ENCODE measurements at places on chromosomes 3 and 15.

DNA sequence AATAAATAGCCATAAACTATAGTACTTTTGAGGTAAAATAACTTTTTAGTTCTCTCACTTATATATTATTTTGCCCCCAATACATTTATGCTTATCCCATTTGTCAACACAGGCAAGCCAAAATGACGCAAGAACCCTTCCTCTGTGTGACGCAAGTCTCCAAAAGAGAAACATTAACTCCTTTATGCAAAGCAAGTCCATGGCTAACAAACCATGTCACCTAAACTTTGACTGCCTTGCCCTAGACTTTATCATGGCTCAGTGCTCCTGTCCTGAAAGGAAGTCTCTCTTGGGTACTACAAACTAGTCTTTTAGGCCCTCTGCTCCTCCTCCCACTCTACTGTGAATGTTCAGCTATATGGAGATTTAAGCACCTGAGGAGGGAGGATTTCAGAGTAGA lies 230.5 kb downstream of the UNC13C start:
- H3K4me3 ChIP-seq, result no peak overlapping the region
- DNase-seq, result no peak
- no peaks in the 10 kb centered on the region for H3K36me3 ChIP-seq
- H3K27me3 ChIP-seq, result no peaks in the 10 kb centered on the region
- no peaks in the 10 kb centered on the region for H3K4me1 ChIP-seq

DNA sequence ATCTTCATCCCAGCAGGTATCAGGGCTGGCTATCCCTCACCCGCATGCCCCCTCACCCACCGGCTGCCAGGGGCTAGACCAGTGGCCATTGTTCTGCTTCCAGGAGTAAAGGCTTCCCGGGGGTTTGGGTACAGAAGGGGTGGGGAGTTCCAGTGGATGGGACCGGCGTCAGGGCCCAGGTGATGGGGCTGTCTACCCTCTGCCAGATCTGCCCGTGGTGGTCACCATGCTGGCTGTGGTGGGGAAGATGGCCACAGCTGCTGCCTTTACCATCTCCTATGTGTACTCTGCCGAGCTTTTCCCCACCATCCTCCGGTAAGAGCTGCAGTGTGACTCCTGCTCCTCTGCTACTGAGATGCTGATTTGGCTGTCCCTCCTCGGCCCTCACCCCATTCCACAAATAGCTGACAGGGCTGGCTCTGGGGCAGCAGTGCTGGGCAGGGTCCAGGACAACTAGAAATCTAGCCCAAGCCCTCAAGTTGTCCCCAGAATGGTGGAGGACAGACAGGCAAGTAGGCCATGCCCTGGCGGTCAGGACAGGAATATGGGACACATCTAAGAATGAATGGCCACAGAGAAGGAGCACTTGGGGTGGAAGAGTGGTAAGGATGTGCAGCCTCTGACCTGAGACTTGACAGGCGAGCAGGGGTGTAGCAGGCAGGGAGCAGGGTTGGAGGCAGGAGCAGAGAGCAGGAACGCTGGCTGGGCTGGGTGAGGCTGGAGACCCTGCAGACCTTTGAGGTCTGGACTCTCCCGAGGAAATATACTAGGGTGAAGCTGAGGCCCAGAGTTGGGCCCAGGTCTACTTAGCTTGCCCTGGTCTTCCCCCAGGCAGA lies 5.8 kb upstream of the SLC22A14 start:
- no peak overlapping the region for H3K4me3 ChIP-seq
- no peak overlapping the region for H3K27ac ChIP-seq
- no peak for DNase-seq
- peaks cover 4% of the 10 kb centered on the region for H3K4me1 ChIP-seq

DNA sequence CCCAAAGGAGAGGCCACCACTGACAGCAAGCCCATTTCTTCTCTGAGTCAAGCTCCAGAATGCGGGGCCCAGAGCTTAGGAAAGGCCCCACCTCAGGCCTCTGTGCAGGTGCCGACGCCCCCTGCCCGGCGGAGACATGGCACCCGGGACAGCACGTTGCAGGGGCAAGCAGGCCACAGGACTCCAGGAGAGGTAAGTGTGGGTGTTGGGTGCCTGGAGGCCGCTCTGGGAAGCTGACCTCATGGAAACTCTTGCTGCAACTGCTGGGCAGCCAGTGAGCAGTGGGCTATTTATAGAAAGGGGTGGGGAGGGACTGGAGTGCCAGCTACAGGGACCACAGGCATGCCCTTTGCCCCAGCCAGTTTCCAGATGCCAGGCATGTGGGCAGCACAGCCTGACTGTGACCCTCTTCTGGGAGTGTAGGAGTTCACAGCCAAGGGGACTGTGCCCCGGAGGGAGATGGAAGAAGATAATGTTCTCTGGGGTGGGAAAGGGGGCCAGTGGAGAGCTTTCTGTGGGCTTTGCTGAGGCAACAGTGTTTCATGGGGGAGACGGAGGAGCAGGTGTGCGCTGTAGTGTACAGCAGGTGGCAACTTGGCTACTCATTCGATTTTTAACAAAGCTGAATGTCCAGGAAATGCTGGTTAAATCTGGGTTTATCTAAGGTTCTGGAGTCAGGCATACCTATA lies 23.7 kb downstream of the ALPK3 start:
- H3K4me3 ChIP-seq, result no peak overlapping the region
- peak; percentile 49 for DNase-seq
- H3K27ac ChIP-seq, result no peak overlapping the region
- H3K4me1 ChIP-seq, result peaks cover 7% of the 10 kb centered on the region
- no peaks in the 10 kb centered on the region for H3K36me3 ChIP-seq
- no peaks in the 10 kb centered on the region for H3K27me3 ChIP-seq

- no peaks in the 10 kb centered on the region for H3K36me3 ChIP-seq
- no peak overlapping the region for H3K27ac ChIP-seq
- no peaks in the 10 kb centered on the region for H3K27me3 ChIP-seq
Observed at GRCh38 chr3:168398371-168399025, 302.8 kb upstream of the GOLIM4 start.

DNA sequence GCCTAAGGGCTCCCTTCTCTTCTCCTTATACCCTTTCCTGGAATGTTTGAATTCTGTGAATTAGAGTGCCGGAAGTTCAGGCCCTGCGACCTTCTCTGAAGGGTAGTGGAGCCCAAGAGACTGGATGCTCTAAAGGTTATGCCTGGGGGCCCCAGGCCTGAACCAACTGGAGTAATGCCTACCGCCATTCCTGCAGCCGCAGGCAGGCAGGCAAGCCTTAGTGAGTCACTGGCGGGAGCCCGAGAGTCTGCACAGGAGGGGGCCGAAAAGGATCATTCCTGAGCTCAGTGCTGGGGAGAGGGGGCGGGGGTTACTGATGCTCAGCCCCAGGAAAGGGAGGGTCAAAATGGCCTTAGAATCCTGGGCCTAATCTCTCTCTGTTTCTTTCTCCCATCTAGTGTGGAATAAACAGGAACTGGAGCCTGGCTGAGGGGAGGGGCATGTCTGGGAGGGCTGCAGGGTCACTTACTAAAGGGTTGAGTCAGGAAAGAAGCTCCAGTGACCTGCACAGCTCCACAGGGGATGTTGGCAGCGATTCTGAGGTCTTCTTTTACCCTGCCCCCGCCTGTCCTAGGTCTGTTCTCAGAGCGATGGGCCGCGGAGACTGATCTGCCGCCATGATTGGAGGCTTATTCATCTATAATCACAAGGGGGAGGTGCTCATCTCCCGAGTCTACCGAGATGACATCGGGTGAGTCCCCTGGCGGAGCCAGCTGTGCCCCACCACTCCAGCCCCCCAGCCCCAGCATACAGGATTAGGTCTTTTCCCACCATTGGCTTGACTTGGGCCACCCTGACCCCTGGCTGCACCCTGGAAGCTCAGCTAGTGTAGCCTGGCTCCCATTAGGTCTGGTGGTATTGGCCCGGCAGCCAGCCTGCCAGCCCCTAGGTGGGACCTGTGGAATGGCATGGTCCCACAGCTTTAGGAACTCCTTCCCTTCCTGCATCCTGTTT lies 2.0 kb downstream of the AP2M1 start:
- peaks cover 27% of the 10 kb centered on the region for H3K4me1 ChIP-seq
- peak overlapping the region; percentile 87 for H3K4me3 ChIP-seq
- H3K36me3 ChIP-seq, result peaks cover 6% of the 10 kb centered on the region
- H3K27me3 ChIP-seq, result no peaks in the 10 kb centered on the region
- DNase-seq, result peak; percentile 68

DNA sequence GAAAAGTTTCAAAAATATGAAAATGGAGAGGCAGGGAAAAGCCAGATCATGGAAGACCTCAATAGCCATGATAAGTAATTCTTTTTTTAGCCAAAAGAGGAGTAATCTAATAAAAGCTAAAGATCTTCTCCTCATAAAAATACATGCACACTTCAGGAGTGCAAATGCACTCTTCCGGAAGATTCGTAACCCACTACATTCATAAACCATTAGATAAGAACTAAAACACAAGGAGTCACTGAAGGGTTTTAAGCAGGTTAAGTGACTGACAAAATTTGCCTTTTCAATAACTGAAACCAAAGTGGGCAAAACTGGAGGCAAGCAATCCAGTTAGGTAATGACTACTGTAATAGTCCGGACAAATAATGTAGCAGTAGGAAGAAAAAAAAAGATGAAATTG lies 46.0 kb downstream of the UBE3A start:
- H3K4me1 ChIP-seq, result no peaks in the 10 kb centered on the region
- H3K4me3 ChIP-seq, result no peak overlapping the region
- DNase-seq, result no peak
- no peak overlapping the region for H3K27ac ChIP-seq

- H3K27me3 ChIP-seq, result no peaks in the 10 kb centered on the region
- no peak for DNase-seq
- no peak overlapping the region for H3K4me3 ChIP-seq
- no peaks in the 10 kb centered on the region for H3K36me3 ChIP-seq
Observed at GRCh38 chr3:86948822-86949221, 42.1 kb downstream of the VGLL3 start.

DNA sequence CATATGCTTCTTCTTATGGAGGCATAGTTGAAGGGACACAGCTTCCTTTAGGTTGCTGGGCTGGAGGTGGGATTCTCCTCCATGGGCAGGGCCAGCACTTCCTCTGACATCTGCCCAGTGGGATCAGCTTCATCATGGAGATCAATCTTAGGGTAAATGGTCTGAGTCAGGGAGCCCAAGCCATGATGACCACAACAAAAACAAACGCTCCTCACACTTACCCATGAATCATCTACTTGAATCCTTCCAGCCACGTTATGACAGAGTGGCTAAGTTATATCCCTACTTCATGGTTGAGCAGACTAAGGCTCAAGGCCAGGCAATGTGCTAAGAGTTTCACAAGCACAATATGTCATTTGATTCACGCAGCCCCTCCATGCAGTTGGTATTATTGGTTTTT lies 87.2 kb upstream of the NMNAT3 start:
- DNase-seq, result no peak
- H3K27me3 ChIP-seq, result no peaks in the 10 kb centered on the region
- no peaks in the 10 kb centered on the region for H3K4me1 ChIP-seq
- no peak overlapping the region for H3K4me3 ChIP-seq
- no peaks in the 10 kb centered on the region for H3K36me3 ChIP-seq

DNA sequence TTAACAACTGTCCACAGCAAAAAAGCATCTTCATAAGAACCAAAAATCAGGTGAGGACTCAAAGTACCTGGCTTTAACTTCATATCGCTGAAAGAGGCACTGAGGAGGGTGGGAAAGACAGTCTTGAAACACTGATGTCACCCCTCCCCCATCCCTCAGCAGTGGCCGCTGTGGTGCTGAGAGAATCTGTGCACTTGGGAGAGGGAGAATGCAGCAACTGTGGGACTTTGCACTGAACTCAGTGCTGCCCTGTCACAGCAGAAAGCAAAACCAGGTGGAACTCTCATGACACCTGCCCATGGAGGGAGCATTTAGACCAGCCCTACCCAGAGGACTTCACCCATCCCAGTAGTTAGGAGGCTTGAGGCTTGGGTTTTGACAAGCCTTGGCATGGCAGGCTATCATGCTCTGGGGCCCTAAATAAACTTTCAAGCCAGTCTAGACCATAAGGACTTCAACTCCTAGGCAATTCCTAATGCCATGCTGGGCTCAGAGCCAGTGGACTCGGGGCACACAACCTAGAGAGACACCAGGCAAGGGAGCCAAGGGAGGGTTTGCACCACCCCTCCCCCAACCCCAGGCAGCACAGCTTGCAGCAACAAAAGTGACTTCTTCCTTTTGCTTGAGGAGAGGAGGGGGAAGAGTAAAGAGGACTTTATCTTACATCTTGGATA lies 6.1 kb upstream of the ZSCAN2 start:
- H3K36me3 ChIP-seq, result no peaks in the 10 kb centered on the region
- H3K27ac ChIP-seq, result no peak overlapping the region
- no peak overlapping the region for H3K4me3 ChIP-seq
- no peak for DNase-seq

GRCh38 chr3:17160597-17160996 lies 275.8 kb downstream of the PLCL2 start:
- no peak overlapping the region for H3K4me3 ChIP-seq
- DNase-seq, result no peak
- H3K27me3 ChIP-seq, result no peaks in the 10 kb centered on the region

GRCh38 chr3:144771381-144771870 lies 799.8 kb downstream of the DIPK2A start:
- H3K4me1 ChIP-seq, result peaks cover 3% of the 10 kb centered on the region
- no peak for DNase-seq
- H3K4me3 ChIP-seq, result no peak overlapping the region
- H3K36me3 ChIP-seq, result no peaks in the 10 kb centered on the region
- no peaks in the 10 kb centered on the region for H3K27me3 ChIP-seq

- H3K4me1 ChIP-seq, result no peaks in the 10 kb centered on the region
- no peak overlapping the region for H3K4me3 ChIP-seq
- peak; percentile 38 for DNase-seq
- no peak overlapping the region for H3K27ac ChIP-seq
- no peaks in the 10 kb centered on the region for H3K36me3 ChIP-seq
Observed at GRCh38 chr15:57861034-57861638, 154.6 kb downstream of the POLR2M start.

DNA sequence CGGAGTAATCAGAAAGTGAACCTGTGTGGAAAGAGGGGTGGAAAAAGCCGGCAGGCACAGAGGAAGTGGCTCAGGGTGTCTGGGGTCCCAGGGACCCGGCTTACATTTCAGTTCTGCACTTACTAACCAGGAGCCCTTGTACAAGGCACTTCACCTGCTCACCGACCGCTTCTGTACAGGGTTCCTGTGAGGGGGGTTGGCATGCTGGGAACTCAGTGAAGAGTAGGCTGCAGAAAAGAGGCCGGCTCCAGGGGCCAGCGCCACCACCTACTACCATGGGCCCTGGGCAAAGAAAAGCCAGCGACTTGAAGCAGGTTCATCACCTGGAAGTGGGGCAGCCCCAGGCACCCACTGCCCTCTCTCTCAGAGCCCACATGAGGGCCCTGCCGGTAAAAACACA lies 6.2 kb downstream of the STIMATE start:
- no peaks in the 10 kb centered on the region for H3K36me3 ChIP-seq
- no peak overlapping the region for H3K27ac ChIP-seq
- H3K4me3 ChIP-seq, result no peak overlapping the region
- DNase-seq, result no peak

DNA sequence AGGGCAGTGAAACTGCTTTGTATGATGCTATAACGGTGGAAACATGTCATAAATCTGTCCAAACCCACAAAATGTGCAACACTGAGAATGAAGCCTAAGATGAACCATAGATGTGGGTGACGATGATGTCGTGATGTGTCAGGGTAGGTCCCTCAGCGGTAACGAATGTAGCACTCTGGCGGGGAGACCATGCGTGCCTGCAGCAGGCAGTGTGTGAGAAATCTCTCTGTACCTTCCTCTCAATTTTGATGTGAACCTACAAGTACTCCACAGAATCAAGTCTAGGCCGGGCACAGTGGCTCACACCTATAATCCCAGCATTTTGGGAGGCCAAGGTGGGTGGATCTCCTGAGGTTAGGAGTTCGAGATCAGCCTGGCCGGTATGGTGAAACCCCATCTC lies 268.2 kb upstream of the LYSMD4 start:
- H3K27me3 ChIP-seq, result no peaks in the 10 kb centered on the region
- DNase-seq, result no peak
- no peaks in the 10 kb centered on the region for H3K4me1 ChIP-seq
- no peak overlapping the region for H3K4me3 ChIP-seq

- no peak for DNase-seq
- no peaks in the 10 kb centered on the region for H3K36me3 ChIP-seq
- no peak overlapping the region for H3K4me3 ChIP-seq
Observed at GRCh38 chr15:84766461-84767035, 18.2 kb downstream of the ZNF592 start.
